ENCODE measurements at places on chromosomes 13 and 19.

DNA sequence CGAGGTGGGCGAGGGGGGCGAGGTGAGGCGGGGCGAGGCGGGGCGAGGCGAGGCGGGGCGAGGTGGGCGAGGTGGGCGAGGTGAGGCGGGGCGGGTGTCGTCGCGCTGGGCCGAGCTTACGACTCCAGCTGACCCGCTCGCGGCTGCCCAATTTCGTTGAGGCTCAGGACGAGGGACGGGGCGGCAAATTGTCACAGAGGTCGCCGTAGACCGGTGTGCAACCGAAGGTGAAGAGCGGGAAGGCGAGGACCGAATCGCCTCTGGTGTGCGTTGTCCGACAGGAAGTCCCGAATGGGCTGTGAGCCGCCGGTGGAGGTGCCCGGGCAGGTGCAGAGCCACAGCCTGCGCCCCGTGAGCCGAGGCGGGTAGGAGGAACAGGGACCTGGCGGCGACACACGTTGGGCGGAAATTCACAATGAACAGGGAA lies at the start of gene LACC1:
Gene LACC1, plus strand, starts transcription at position 150 of the 427 bp plus-strand sequence. CDS start 1,082 bp downstream, outside the sequence.
- peak; percentile 12 for DNase-seq

- DNase-seq = no peak
Measured at GRCh38 chr19:34310494-34310981, 54.5 kb upstream of the GPI start.

GRCh38 chr19:41223431-41224234 lies 4.6 kb downstream of the AXL start:
- no peak for DNase-seq

- DNase-seq = no peak
Measured at GRCh38 chr13:112648966-112649690, 40.7 kb upstream of the ATP11A start.

All from HuH-7.5 (cell line).